ENCODE measurements at places on chromosomes 4 and X.

GRCh38 chr4:52939739-52940138 lies 77.6 kb downstream of the RASL11B start:
- DNase-seq, result no peak

DNA sequence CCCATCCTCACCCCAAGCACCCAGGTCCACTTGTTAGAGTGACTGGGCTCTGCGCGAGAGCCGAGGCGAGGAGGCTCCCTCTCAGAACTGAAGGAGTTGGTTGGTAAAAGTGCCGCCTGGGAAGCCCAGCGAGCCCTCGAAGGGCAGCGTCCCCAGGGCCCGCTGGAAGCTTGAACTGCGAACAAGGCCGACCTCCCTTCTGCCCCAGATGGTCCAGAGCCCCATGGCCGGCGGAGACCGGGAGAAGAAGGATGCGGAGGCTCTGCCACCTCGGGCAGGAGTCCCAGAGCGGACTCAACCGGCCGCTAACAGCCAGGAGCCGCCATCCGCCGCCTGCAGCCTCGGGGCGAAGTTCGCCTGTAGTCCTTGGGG lies 116.3 kb upstream of the TEX13C start:
- DNase-seq, result no peak

GRCh38 chr4:19346636-19347035 lies 905.1 kb upstream of the SLIT2 start:
- DNase-seq, result no peak

GRCh38 chr4:101596781-101597552 lies 193.6 kb upstream of the BANK1 start:
- DNase-seq, result no peak

DNA sequence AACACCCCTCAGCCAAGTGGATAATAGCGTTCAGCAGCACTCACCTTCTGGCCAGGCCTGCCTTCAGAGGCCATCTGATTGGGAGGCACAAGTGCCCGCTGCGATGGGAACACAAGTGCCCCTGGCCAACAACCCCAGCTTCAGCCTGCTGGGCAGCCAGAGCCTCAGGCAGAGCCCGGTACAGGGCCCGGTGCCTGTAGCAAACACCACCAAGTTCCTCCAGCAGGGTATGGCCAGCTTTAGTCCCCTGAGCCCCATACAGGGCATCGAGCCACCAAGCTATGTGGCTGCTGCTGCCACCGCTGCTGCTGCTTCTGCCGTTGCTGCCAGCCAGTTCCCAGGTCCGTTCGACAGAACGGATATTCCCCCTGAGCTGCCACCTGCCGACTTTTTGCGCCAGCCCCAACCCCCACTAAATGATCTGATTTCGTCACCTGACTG lies 55.9 kb upstream of the MTM1 start:
- no peak for DNase-seq

GRCh38 chr4:59135248-59135985 lies 2025.2 kb upstream of the IGFBP7 start:
- no peak for DNase-seq

GRCh38 chr4:158055668-158056067 lies 117.2 kb downstream of the GASK1B start:
- DNase-seq, result no peak

DNA sequence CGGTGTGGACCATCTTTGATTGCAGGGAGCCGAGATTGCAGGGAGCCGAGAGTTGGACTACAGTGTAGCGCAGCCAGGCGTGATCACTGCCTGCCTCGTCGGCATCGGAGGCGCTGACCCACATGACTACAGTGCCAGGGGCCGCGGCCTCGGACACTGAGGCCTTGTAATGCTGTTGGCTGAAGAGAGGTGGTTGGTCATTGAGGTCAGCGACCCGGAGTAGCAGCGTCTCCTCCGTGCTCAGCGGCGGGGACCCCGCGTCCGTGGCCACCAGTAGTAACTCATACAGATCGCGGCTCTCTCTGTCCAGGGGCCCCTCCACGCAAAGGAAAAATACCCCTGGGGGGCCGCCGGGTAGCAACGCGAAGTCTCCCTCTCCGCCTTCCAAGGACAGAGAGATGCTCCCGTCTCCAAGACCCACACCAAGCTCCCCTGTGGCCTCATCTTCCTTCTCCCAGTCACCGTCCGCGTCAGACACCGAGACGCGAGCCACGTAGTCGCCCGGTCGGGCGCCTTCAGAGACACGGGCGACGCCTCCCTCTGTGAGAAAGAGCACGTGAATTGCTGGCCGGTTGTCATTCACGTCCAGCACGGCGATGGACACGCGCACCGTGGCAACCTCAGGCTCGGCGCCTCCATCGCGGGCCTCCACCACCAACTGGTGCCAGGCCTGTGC lies 1.9 kb downstream of the DCHS2 start:
- no peak for DNase-seq

- DNase-seq, result no peak
These were observed 150.1 kb downstream of the DIPK2B start for GRCh38 chrX:45050558-45050957.

GRCh38 chr4:2288051-2288541 lies 26.2 kb upstream of the MXD4 start:
- DNase-seq, result no peak

DNA sequence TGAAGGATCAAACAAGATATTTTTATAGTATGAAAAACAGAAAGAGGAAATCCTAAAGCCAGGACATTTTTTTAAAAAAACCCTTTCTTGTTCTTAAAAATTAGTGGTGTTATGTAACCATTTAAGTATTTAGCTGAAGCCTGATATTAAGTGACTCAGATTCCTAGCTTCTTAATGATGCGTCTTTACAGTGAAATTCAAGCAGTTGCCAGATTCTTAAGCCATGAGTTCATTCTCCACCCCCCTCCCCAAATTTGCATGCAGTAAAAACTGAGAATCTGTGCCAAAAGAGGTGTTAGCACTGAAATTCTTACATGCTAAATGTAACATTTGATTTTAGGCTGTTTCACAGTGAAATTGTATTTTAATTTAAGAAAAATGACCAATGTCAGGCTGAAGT lies 180.8 kb downstream of the RAPGEF2 start:
- no peak for DNase-seq

- no peak for DNase-seq
These were observed 134.6 kb upstream of the MAB21L2 start for GRCh38 chr4:150447356-150447755.

GRCh38 chrX:102712216-102712966 lies at the start of gene GPRASP2:
GPRASP2 (plus strand) TSS chrX:102712448; CDS start chrX:102714870, 2,422 bp downstream.
- no peak for DNase-seq

DNA sequence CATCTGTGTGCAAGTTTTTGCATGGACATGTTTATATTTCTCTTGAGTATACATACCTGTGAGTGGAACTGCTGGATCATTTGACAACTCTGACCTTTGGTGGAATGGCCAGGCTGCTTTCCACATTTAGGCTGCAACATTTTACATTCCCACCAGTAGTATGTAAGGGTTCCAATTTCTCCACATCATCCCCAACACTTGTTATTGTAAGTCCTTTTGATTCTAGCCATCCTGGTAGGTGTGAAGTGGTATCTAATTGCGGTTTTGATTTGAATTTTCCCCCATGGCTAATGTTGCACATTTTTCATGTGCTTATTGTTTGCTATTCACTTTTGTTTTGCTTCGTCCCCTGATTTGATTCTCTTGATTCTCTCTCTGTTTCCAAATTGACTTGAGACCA lies 16.4 kb downstream of the DLG3 start:
- no peak for DNase-seq

- no peak for DNase-seq
These were observed 100.7 kb upstream of the MAMLD1 start for GRCh38 chrX:150262456-150262855.

DNA sequence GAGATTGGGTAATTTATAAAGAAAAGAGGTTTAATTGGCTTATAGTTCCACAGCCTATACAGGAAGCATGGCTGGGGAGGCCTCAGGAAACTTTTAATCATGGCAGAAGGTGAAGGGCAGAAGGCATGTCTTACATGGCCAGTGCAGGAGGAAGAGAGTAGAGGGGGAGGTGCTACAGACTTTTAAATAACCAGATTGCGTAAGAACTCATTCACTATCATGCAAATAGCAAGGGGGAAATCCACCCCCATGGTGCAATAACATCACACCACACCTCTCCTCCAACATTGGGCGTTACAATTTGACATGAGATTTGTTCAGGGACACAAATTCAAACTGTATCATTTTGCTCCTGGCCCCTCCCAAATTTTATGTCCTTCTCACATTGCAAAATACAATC lies 353.8 kb upstream of the PABPC5 start:
- no peak for DNase-seq

DNA sequence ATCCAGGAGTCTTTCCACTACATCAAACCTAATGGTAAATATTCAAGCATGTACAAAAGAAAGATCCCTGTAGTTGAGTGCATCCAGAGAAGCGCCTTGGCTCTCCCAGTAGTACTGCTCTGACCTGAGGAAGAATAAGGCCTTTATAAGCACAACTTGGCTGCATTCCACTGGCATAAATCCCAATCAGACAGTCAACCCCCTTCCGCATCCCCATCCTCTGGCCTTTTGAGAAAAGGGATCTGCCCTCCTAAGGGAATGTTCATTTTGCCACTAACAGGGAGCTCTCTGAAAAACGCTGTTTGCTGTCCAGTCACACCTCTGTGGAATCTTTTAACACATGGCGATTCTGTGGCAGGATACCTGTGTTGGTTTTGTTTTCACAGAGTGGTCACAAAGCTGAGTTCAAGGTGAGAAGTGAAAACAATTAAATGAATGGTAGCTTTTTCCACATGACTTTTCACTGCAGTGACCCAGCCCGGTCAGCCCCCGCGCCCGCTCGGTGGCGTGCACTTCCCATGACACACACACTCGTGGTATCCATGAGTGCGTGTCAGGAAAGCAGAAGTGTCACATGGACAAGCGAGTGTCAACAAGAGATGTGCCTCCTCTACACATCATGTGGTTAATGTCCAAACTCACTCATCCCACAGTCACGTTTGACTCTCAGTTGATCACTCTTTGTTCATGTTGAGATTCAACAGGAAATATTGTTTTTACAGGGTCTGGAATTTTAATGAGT lies 112.2 kb upstream of the ENPP6 start:
- DNase-seq, result no peak

- DNase-seq, result no peak
These were observed 111.2 kb upstream of the TBC1D9 start for GRCh38 chr4:140867356-140867755.
